ENCODE measurements at places on chromosomes 7 and 10.

DNA sequence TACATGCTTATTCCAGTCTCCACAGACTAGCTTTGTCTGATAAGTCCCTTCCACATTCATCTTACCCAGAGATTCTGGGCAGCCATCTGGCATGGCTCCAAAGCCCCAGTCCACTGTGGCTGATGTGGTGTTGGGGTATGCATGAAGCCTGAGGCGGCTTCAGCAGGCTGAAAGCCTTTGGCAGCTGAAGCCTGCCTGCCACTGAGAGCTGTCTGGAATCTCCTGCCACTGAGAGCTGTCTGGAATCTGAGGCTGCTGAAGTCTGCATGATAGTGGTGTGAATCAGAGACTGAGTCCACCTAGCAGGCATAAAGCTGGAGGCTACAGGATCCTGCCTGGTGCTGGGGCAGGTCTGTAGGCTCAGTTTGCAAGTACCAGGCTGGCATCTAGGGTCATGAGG lies 87.1 kb downstream of the DYNC1I1 start:
- DNase-seq, result no peak

DNA sequence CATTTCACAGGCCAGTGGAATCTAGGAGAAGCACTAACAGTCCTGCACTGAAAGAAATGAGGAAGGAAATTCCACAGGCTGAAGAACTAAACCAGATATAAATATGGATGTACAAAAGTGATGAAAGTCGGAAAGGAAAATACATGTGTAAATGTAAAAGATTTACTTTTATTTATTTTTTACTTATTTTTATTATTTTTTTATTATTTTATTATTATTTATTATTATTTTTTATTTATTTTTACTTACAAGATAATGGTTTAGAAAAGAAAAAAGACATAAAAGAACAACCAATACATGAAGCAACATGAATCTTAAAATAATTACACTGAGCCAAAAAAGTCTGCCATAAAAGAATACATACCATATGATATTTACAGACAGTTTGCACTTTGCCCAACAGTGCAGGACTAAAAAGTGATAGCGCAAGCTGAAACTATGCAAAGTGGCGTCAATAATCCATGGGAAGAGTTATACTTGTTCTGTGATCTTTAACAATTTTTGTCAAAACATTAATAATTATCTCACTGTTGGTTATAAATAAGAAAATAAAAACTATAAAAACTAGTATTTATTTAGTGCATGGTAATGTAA lies 317.8 kb upstream of the MKI67 start:
- DNase-seq, result no peak

- DNase-seq, result no peak
These were observed 155.8 kb upstream of the TAC1 start for GRCh38 chr7:97576043-97576442.

DNA sequence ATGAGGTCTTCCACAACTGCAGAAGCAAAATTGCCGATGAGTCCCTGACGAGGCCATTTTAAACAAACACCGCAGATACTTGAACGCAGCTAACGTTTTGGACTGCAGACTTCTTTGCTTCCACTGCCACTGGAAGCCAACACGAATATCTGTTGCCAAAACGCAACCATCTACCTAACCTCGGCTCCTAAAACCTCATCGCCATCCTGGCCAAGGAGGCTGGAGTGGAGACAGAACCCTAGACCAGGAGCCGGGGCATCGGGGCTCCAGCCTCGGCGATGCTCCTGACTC lies 493 bp downstream of the WDR91 start:
- no peak for DNase-seq

GRCh38 chr10:22598478-22598877 lies 115.9 kb downstream of the PIP4K2A start:
- DNase-seq, result no peak

All from activated CD4-positive, alpha-beta T cell treated with anti-CD3 and anti-CD28 coated beads for 1 hour (primary cell).